HFFc6 (cell line): ENCODE measurements at places on chromosomes 2 and 18.

- H3K27ac ChIP-seq = peak overlapping the region; percentile 92
- H3K36me3 ChIP-seq = peaks cover 7% of the 10 kb centered on the region; the same call in 1 of the 2 replicates
- H3K4me1 ChIP-seq = peaks cover 24% of the 10 kb centered on the region
Observed at GRCh38 chr2:202031246-202031951, 2.3 kb upstream of the FZD7 start.

DNA sequence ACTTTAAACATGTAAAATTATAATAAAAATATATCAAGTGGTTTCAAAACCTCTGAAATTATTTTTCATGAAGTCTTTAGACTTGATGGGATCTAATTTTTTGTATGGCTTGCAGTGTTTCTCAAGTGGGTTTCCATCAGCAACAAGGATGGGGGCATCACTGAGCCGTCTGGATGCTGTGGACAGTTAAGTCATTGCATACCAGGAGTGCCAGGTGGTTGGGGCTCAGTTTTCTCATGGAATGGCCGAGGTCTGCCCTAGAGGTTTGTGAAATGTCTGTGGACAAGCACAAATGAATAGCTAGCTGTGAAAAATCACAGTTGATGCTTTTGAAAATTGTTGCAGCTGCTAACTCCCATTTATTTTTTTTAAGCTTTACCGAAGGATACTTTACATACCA lies 1.7 kb downstream of the PRELID3A start:
- no peak for DNase-seq
- peak overlapping the region; percentile 61 for H3K4me3 ChIP-seq
- H3K27me3 ChIP-seq = no peaks in the 10 kb centered on the region; the same call in 1 of the 2 replicates
- H3K4me1 ChIP-seq = peaks cover 60% of the 10 kb centered on the region
- H3K27ac ChIP-seq = peak overlapping the region; percentile 42
- H3K36me3 ChIP-seq = peaks cover 12% of the 10 kb centered on the region

DNA sequence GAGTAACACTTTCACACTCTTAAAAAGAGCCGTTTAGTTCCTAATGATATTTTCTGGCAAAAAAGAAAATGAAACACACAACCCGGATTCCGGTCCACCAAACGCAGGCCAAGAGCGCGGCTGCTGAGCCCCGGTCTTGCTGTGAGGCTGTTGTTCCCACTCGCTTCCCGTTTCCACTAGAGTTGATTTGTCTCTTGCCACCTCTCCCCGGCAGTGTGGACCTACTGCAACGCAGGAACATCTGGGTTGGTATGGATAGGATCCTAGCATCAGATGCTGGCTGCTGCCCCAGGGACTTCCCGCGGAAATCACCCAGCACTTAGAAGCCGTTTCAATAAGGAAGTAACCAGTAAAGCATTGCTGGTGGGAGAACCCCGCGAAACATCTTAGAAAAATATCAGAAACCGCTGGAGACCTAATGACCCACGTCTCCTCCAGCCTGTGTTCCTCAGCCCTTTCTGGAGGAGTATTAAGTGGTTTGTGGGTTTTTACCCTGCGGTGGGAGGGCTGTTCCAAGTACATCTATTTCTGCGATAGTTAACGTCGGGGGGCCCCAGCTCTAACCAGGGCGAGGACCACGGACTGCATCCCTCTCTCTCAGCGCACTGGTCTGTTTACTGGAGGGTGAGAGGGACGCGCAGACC lies 939 bp downstream of the DOCK10 start:
- H3K4me1 ChIP-seq = peaks cover 59% of the 10 kb centered on the region
- peaks cover 2% of the 10 kb centered on the region; the same call in 1 of the 2 replicates for H3K27me3 ChIP-seq
- H3K36me3 ChIP-seq = peaks cover 29% of the 10 kb centered on the region
- DNase-seq = peak; percentile 11

DNA sequence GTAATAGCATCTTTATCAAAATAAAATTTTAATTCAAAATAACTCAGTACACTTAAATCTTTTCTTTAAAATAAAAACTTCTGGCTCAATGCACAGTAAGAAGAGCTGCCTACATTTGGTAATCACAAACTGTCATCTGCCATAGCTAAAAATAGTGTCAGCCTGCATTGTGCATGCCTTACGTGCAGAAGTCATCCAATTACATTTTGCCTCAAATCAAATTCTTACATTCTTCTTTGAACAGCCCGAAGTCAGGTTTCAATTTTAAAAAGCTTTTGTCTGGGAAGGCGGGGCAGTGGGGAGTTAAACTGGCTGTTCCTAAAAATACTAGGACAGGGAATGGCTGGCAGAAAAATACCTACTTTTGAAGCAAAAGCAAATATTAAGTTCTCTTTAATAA lies 51.1 kb downstream of the RTN4 start:
- peaks cover 28% of the 10 kb centered on the region for H3K36me3 ChIP-seq
- peaks cover 96% of the 10 kb centered on the region for H3K4me1 ChIP-seq
- peak overlapping the region; percentile 68 for H3K27ac ChIP-seq
- peaks cover 3% of the 10 kb centered on the region; the same call in 1 of the 2 replicates for H3K27me3 ChIP-seq
- peak; percentile 73 for DNase-seq
- H3K4me3 ChIP-seq = peak overlapping the region; percentile 79

- H3K36me3 ChIP-seq = peaks cover 45% of the 10 kb centered on the region
- H3K27me3 ChIP-seq = peaks cover 3% of the 10 kb centered on the region
- H3K4me1 ChIP-seq = peaks cover 79% of the 10 kb centered on the region
- H3K4me3 ChIP-seq = no peak overlapping the region; the same call in 1 of the 2 replicates
Observed at GRCh38 chr2:37790019-37790418, 118.6 kb upstream of the CDC42EP3 start.
